ENCODE measurements at places on chromosomes 5 and 9. TPM values are rescaled to one million over a fixed set of nuclear protein-coding genes. Genes with fewer than 3 reads are reported as not detected.

- no peak for DNase-seq
These were observed 96.6 kb downstream of the NLN start for GRCh38 chr5:65818592-65818991.

- DNase-seq = no peak
These were observed 86.6 kb downstream of the NTRK2 start for GRCh38 chr9:84756171-84756570.

GRCh38 chr9:121820286-121821005, 169.0 kb downstream of the DAB2IP start:
- DNase-seq = no peak

DNA sequence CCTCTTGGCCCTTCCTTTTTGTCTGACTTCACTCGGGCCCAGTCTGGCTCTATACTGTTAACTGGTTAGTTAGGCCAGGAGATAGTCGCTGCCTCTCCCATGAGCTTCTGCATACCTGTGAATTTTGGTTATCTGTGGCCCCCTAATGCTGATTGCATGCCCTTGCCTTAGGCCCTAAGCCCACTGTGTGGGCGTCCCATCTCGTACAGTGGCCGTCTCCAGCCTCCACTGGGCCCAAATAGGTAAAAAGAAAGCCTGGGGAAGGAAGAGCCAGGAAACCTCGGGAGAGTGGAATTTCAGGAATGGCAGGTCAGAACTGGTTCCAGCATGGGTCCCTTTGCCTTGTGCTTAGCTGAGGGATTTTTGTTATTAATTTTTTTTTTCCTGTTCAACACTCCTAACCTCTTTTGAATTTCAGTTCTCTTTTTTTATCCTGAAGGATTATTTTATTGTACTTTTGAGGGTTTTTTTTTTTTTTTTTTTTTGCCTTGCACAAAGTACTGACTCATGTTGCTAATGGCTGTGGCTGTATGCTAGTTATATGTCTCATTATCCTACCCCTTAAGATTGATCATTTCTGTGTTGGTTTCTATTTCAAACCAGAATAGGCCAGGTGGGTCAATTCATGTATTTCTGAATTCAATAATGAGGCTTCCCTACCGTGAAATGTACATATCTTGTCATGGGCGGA, 3.4 kb downstream of the PRRC2B start:
- no peak for DNase-seq

- no peak for DNase-seq
These were observed 52.9 kb upstream of the MIER3 start for GRCh38 chr5:57004800-57005199.

- DNase-seq = no peak
These were observed 103.3 kb downstream of the AUH start for GRCh38 chr9:91258451-91258850.

DNA sequence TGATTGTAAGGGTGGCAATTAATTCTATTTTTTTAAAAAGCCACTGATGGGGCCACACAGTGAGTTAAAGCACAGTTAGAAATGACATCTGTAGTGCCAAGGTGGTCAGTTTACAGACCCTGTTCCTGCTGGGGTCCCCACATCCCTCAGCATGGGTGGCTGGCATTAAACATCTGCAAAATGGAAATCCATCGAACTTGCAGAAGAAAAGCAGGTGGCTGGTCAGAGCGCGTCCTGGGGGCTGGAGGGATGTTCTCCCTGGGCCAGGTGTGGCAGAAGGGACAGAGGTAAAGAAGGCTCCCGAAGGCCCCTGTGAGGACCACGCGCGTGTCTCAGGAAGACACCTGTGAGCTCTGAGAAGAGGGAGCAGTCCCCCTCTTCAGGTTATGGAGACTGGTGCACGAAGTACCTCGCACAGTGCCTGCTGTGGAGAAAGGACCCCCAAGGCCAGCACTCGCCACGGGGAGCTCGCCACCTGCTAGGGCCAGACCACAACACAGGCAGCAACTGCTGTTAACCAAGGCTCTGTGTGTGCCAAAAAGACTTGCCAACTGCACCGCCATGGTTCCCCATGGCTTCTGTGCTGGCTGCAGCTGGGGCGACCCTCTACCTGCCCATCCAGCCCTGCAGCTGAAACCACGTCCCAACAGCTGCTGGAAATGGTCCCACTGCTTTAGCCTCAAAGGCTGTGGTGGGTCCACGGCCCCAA, 65.2 kb downstream of the RASGEF1C start:
- no peak for DNase-seq

DNA sequence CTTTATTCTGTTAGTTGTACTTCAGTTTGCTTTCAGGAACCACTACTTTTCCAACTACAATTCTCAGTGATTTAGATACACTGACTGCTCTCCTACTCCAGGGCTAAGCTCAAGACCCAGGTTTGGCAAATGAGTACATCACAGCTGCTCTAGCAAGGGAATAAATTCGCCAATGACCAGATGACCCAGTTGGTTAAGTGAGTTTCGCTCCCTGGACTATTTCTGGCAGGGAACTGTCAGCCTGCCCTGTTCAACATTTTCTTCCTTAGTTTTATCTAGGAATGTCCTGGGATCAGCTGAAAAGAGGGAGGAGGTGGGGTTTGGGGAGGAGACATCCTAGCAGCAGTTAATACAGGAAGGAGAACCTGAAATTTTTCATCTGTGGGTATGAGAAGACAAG, 6.4 kb upstream of the STARD4 start:
- no peak for DNase-seq

DNA sequence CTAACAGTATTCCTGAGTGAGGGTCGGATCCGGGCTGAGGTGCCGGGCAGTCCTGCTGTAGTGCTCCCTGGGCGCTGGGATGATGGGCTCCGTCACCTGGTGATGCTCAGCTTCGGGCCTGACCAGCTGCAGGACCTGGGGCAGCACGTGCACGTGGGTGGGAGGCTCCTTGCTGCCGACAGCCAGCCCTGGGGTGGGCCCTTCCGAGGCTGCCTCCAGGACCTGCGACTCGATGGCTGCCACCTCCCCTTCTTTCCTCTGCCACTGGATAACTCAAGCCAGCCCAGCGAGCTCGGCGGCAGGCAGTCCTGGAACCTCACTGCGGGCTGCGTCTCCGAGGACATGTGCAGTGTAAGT, 15.2 kb downstream of the CRB2 start:
- no peak for DNase-seq

The ZBED3 gene
- 0.61 TPM for total RNA-seq

The PCDHA9 gene
- not detected for total RNA-seq

The SLC35A4 gene
- total RNA-seq = 69.7 TPM

The AQP7 gene
- 0.36 TPM for total RNA-seq

The RLN2 gene
- 4.6 TPM for total RNA-seq

The PCDHGA1 gene
- not detected for total RNA-seq

The RORB gene
- 0.07 TPM for total RNA-seq
